Daoy (cell line): ENCODE measurements at places on chromosomes 12 and 14. TPM values are rescaled to one million over a fixed set of nuclear protein-coding genes. Genes with fewer than 3 reads are reported as not detected.

DNA sequence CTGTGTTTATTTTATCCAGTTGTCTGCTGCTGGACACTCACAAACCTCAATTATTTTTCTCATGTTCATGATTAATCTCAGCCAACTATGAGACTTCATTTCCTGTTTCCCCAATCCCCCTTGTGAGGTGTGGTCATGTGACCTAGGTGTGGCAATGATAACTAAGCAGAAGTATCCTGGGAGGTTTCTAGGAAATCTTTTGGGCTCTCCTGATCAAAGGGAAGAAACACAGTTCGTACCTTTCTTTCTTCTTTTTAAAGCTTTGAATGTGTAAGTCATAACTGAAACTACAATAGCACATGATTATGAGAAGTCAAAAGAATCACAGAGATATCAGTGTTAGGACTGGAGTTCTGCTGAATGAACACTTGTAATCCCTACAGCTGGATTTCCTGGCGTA, 34.4 kb upstream of the MANSC4 start:
- peak; percentile 9 for DNase-seq

GRCh38 chr12:86137936-86138335, 118.3 kb downstream of the MGAT4C start:
- peak; percentile 40 for DNase-seq

GRCh38 chr12:124264089-124264795, 30.7 kb upstream of the RFLNA start:
- no peak for DNase-seq

Gene ADAMTS20
- 0.51 TPM in 1 of 2 replicates, not detected in the other for total RNA-seq

DNA sequence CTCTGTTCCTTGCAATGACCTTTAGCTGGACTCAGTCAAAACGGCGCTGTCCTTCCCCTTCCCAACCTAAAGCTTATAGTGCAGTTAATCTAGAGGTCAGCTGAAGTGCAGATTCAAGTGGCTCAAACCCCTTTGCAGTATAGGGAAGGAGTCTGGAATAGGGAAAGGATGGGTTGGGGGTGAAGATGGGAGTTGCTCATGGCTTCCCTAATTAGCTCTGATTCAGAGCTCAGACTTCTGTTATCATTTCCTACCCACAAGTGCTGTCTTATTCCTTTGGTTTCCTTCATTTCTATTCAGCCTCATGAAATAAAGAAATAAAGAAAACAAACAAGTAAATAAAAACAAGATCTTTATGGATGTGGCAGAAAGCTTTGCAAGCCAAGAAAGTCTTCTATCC, 264.0 kb upstream of the HMGA2 start:
- DNase-seq = peak; percentile 43

Gene ZNF385A
- 0.34 TPM in 1 of 2 replicates, not detected in the other for total RNA-seq

Gene KIF26A
- 1.7 and 1.8 TPM in 2 replicates for total RNA-seq

DNA sequence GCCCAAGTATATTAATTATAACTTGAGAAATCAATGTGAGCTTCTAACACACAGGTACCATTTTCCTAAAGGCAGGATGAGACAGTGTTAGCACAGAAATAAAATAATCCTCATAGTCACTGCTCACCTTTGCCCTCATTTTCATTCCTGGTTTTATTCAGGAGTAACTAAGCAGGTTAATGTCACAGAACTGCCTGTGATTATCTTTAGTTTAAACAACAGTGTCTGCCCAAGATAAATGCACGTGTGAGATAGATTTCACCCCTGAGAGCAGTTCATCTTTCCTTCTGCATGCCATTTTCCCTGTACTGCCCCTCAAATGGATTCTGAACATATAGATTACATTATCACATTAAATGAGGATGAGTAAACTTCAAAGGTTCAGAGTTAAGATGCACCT, 250.7 kb downstream of the RMST start:
- DNase-seq = no peak

Gene AKAP5
- 1.6 and 2.9 TPM in 2 replicates for total RNA-seq

Gene SIX4
- total RNA-seq = 13.9 and 20.6 TPM in 2 replicates

GRCh38 chr12:1928439-1929121, 10.1 kb upstream of the CACNA2D4 start:
- DNase-seq = no peak

Gene PRH2
- total RNA-seq = not detected in 2 replicates

GRCh38 chr12:54654926-54655325, 6.8 kb upstream of the DCD start:
- no peak for DNase-seq

Gene HOXC4
- 2.4 and 4.7 TPM in 2 replicates for total RNA-seq

Gene WDR20
- 10.2 and 12.2 TPM in 2 replicates for total RNA-seq

- no peak for DNase-seq
These were observed 95.6 kb downstream of the ETV6 start for GRCh38 chr12:11745113-11745512.

Gene SYCP3
- not detected in 2 replicates for total RNA-seq

Gene LRRC9
- total RNA-seq = not detected in 2 replicates

Gene COX8C
- total RNA-seq = not detected in 2 replicates

- no peak for DNase-seq
These were observed 34.1 kb upstream of the SMOC1 start for GRCh38 chr14:69845050-69845581.

Gene KRT6A
- total RNA-seq = not detected in 2 replicates

Gene RASAL1
- total RNA-seq = 0.06 TPM in 1 of 2 replicates, not detected in the other

GRCh38 chr14:40986655-40987054, 620.0 kb upstream of the LRFN5 start:
- no peak for DNase-seq

Gene GPR84
- total RNA-seq = not detected in 2 replicates

Gene ABCC9
- total RNA-seq = 0.03 and 0.06 TPM in 2 replicates

- DNase-seq = no peak
These were observed 8.7 kb upstream of the WDR89 start for GRCh38 chr14:63650256-63650952.

Gene MMP17
- 3.1 and 11.4 TPM in 2 replicates for total RNA-seq

Gene KLRC4
- not detected in 2 replicates for total RNA-seq

GRCh38 chr12:116325336-116325664, 47.8 kb upstream of the MED13L start:
- DNase-seq = no peak

Gene GNG2
- 8.6 and 10.2 TPM in 2 replicates for total RNA-seq

Gene PLCZ1
- not detected in 2 replicates for total RNA-seq

Gene DPPA3
- total RNA-seq = not detected in 2 replicates

DNA sequence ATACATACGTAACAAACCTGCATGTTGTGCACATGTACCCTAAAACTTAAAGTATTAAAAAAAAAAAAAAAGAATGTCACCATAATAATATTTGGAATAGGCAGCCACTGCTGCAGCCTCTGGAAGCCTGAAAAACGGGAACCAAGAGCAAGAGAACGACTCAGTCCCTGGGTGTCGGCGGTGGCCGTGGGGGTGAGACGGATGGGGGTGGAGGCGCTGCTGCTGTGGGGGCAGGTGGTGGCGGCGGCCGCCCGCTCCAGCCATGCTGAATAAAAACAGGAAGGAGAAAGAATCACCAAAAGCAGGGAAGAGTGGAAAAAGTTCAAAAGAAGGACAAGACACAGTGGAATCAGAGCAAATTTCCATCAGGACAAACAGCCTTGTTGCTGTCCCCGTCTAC, 46.9 kb downstream of the ZFYVE21 start:
- no peak for DNase-seq

GRCh38 chr12:43222796-43223195, 329.2 kb downstream of the ADAMTS20 start:
- DNase-seq = no peak

Gene BDKRB2
- 4.6 and 8.5 TPM in 2 replicates for total RNA-seq

- peak; percentile 51 for DNase-seq
These were observed at the start of gene PTPRO for GRCh38 chr12:15322164-15323061. TSS of gene PTPRO (plus strand) at chr12:15322508.

Gene TAS2R7
- total RNA-seq = not detected in 2 replicates

DNA sequence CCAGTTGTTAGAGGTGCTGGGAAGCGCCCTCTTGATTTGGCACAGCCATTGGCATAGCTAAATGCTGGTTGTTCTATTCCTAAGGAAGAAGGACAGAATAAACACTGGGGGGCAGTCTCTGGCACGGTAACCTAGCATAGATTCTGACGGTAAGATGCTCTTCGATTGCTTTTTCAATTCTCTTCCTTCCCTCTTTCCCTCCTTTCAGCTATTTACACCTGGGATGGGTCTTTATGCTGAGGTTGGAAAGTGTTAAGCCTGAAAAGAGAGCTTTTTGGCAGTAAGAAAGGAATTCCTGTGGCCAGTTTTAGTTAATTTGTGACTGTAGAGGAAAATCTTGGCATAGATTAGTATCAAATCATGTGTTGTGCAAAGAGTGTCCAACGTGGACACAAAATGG, 162.8 kb downstream of the SNAPC1 start:
- peak; percentile 39 for DNase-seq

DNA sequence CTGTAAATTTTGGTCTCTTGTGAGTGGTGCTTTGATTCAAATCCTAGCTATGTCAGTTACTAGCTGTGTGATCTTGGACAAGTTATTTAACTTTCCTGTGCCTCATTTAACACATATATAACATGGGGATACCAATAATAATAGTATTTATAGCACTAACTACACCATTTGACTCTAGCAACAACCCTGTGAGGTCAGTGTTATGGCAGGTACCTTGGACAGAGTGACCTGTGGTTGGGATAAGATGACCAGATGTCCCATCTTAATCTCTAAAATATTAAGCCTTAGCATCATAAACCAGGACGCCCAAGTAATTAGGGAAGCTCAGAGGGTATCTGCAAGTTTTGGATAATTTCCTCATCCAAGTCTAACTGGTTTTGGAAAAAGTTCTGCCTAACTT, 73.7 kb downstream of the NDUFA12 start:
- DNase-seq = no peak

Gene LRRK2
- 0.92 and 1.5 TPM in 2 replicates for total RNA-seq

DNA sequence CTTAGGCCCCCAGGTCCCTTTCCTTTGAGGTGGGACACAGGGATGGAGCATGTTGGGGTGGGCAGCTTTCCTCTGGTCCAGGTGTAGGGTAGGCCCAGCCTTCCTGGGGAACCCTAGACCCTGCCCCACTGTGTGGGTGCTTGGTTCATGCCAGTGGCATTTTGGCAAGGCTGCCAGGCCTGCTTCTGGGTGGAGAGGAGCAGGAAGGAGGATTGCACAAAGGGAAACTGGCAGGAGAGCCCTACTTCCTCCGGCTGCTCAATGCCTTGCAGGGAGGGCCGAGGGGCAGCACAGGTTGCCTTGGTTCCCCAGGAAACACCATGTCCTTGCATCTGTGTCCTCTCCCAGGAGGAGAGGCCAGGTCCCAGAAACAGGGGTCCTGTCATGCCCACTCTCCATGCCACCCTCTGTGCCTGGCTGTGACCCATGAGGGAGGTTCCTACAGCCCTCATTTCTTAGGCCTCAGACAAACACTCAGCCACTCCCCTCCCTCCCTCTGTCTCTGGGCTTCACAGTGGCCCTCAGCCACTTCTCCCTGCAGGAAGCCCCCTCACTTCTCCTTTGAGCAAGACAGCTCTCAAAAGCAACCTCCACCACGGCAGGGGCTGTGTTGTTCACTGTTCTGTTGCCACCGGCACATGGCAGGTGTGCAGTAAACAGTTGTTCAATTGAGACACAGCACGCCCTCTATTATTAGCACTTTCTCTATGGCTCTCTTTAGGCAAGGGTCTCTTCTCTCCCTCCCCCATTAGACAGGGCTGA, 6.8 kb upstream of the KRT80 start:
- DNase-seq = no peak

Gene LUM
- total RNA-seq = 1.0 and 2.6 TPM in 2 replicates

DNA sequence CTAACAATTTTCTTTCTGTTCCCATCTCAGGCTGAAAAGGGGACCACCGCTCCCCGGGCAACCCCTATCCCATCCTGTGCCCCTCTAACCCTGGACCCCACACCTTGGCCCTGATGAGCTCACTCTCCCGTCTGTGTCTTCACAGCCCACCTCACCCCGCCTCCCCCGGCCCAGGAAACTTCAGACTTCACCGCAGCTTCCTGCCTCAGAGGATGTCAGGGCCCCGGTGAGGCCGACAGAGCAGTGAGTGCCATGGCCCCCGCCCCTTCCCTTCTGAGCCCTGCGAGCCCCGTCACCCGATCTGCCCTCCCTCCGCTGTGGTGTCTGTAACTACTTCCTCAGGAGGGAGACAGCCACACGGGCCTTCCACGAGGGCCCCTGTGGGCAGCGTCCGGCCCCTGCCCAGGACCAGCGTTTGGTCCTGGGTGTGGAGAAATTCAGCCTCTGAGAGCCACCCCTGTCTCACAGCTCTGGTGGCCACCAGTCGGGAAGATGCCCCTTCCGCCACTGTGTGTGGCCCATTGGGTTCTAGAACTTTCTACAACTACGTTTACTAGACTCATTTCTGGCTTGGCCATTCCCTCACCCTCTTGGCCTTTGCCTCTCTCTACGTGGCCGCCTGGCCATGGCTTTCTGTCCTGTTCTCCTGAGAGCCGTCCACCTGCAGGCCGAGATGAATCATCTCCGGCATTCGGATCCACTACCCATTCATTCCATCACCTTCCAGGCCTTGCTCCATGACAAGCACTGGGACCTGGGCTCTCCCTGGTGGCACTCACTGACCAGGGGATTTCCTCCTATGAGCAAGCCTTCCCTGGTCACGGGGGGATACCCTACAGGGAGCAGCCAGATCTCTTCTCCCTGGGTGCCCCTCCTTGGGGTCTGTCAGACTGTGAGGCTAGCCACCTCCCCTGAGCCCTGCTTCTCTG, 3.4 kb downstream of the RHOF start:
- DNase-seq = peak; percentile 86

Gene KCNMB4
- total RNA-seq = 1.1 and 1.4 TPM in 2 replicates

Gene SSTR1
- total RNA-seq = not detected in 2 replicates

DNA sequence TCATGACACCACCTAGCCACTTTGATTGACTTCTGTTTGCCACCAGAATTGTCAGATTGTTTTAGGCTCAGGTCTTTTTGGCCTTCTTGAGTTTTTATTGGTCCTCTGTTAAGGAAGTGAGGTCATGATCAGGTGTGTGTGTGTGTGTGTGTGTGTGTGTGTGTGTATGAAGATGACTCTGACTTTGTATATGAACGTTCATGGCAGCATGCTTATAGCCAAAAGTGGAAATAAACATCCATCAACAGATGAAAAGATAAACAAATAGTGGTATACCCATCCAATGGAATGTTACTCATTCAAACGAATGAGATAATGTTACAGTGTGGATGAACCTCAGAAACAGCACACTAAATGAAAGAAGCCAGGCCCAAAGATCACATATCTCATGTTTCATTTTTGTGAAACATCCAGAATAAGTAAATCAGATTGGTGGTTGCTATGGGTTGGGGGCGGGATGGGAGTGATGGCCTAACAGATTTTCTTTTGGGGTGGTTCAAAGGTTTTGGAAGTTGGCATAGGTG, 258.6 kb downstream of the KTN1 start:
- no peak for DNase-seq
